ENCODE measurements at places on chromosomes 4 and X.

GRCh38 chr4:74632634-74633033, 161.7 kb downstream of the BTC start:
- DNase-seq: peak; percentile 81

GRCh38 chr4:65515646-65516045, 154.6 kb downstream of the EPHA5 start:
- no peak for DNase-seq

GRCh38 chrX:55107911-55108310, 19.1 kb downstream of the PAGE2 start:
- no peak for DNase-seq

DNA sequence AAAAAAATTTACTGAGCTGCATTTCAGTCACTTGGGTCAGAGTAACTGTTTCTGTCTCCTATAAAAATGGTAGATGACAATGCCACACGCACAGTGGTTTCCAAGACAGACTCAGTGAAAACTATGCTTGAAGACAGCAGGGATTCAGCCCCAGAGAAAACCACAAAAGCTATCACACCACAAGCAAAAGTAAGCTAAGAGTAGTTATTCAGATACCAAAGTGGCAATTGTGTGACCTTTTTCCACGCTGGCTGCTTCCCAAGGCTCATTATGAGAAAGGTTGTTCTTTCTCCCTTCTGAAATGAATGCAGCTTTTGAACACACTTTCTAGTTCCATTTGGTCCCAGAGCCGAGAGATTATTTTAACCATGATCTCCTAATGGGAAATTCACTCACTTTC, 46.4 kb upstream of the GPM6B start:
- DNase-seq: no peak

DNA sequence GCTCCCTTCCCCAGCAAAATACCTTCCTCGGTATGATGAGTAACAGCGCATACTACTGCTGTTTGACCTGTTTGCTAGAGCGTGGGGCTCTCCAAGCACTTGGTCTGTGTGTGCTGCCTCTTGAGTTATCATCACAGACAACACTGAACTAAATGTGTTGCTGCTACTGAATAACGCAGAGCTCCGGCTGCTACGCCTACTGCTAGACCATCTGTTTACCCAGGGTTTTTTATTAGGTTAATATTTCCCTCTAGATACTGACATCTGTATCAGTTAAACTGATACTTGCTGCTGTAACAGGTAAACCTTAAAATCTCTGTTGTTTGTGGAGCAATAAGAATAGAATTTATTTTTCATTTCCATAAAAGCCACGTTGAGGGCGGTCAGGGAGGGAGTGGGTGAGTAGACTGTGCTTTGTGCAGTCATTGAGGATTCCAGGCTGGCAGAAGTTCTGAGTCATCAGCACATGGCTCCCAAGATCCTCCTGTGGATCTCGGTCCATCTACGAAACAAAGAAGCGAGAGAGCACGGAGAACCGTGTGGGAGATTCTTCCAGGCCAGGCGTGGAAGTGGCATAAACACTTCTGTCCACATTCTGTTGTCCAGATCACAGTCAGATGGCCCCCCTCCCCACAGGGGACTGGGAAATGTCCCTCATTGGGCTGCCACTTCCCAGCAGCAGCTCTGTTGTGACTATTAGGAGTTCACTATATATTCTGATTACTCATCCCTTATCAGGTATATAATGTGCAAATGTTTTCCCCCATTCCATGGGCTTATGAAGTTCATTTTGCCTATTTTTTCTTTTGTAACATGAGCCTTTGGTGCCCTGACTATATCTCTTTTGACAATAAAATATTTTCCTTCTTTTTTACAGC, 14.1 kb downstream of the GRK4 start:
- DNase-seq: no peak

- DNase-seq: no peak
Measured at GRCh38 chr4:142875117-142875516, 29.0 kb upstream of the INPP4B start.

GRCh38 chrX:50615570-50616158, 145.0 kb upstream of the DGKK start:
- no peak for DNase-seq

GRCh38 chr4:2413821-2414610, 4.4 kb downstream of the ZFYVE28 start:
- no peak for DNase-seq

DNA sequence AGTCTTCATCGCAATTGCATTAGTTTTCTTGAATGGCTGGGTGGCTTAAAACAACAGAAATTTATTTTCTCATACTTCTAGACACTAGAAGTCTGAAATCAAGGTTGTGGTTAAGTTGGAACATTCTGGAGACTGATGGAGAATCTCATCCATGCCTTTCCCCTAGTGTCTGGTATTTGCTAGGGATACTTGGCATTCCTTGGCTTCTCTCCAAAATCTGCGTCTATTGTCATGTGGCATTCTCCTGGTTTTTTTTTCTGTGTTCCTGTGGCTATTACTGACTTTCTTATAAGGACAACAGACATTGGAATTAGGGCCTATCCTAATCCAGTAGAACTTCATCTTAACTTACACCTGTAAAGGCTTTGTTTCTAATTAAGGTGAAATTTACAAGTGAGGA, 272.8 kb upstream of the EPHA5 start:
- no peak for DNase-seq

DNA sequence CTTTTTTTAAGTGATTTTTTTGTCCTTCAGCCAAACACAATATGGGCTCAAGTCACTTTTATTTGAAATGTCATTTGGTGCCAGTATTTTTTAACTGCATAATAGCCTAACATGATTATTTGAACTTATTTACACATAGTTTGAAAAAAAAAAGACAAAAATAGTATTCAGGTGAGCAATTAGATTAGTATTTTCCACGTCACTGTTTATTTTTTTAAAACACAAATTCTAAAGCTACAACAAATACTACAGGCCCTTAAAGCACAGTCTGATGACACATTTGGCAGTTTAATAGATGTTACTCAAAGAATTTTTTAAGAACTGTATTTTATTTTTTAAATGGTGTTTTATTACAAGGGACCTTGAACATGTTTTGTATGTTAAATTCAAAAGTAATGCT, 62.1 kb downstream of the EDNRA start:
- no peak for DNase-seq

DNA sequence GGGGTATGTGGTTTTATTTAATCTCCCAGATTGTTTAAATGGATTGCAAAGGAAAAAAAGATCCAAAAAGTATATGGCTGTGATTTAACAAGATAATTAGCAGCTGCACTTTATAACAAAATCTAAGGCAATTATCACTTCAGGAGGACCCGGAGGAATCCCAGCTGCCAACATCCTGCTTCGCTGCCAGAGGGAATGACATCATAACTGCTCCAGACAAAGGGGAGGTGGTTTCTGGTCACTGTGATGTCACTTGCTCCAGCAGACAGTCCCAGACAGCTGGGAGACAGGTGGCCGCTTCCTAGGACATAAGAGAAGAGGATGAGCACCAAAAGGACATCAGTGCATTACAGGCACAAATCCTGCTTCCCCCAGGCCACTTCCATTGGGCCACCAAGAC, 371.0 kb downstream of the BCOR start:
- no peak for DNase-seq

DNA sequence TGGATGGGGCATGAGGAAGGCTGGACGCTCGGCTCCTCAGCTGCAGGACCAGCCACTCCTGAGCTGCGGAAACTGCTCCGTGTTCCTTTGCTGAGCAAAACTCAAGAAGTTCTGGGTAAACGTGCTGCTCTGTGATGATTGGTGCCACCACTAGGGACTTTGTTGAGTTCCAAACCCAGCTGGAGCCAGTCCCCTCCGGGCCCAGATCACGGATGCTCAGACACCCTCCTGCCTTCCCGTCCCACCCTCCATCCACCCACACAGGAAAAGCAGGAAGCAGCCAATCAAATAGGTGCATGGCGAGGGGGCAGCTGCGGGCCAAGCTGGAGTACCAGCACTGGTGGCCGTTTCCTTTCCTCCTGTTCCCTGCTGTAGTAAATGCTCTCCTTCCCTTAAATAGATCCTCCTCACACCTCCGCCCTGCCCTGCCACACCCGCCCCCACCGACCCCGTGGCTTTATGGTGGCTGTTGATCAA, 68.0 kb downstream of the ADRA2C start:
- DNase-seq: no peak

DNA sequence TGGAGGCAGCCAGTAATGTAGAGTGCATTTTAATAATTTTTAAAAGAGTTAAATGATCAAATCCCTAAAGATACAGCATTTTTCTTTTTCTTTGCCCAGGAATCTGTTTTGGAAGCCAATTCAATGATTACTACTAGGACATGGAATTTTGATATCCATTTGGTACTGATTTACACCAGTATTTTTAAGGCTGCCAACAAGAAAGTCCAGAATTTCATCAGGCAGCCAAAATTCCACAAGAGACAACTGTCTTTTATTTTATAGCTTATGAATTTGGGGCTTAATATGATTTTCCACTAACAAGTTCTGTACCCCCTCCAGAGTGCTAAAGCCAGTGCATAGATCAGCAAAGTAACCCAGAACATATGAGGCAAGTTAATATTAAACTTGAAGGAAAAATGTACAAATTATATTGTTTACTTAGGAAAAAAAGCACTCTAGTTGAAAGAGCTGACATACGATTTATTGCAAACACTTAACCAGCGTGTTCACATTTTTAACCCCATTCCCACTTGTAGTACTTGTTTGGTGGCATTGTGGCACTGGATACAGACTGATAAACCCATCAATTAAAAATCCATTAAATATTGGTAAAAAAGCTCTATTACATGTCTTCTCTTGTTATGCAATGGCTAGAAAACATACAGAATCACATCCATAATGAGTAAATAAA, 259.7 kb downstream of the DCHS2 start:
- DNase-seq: no peak

- DNase-seq: peak; percentile 80
Measured at GRCh38 chrX:150690126-150690525, 3.1 kb upstream of the MTMR1 start.

DNA sequence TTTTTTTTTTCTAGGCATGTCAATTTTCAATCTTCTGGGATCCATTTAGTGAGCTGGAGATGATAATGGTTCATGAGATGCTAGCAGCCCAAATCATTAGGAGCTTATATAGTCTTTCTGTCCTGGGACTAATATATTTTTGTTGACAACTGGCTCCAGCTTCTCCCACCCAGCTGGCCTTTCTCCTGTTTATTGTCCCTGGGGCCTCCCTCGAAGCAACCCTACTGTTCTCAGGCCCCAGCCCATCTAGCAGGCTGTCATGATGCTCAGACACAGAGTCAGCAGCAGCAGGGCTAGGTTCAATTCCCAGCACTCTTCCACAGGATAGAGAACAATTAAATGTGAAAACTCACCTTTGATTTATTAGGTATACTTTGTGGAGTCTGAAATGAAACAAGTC, 127.6 kb upstream of the MID1 start:
- no peak for DNase-seq

- DNase-seq: no peak
Measured at GRCh38 chr4:96698831-96699230, 858.9 kb downstream of the PDHA2 start.

DNA sequence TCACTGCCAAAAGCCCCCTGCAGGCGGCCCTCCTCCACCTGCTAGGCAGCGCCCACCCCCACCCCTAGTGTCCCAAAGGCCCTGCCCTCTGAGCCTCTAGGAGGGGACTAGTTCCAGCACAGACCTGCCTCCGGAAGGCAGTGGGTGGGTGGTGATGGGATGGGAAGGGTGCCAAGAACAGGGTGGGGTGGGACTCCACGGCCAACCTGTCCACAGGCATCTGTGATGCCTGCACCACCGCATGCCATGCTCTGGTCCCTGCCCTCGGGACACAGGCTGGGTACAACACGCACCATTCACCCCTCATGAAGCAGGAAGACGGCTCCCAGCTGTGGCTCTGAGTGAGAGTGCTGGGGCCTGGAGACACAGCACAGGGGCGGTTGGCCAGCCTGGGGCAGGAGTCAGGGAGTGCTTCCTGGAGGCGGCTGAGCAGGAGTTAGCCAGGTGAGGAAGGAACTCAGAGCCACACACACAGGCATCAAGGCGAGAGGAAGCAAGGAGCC, 243.1 kb upstream of the PSAPL1 start:
- no peak for DNase-seq

DNA sequence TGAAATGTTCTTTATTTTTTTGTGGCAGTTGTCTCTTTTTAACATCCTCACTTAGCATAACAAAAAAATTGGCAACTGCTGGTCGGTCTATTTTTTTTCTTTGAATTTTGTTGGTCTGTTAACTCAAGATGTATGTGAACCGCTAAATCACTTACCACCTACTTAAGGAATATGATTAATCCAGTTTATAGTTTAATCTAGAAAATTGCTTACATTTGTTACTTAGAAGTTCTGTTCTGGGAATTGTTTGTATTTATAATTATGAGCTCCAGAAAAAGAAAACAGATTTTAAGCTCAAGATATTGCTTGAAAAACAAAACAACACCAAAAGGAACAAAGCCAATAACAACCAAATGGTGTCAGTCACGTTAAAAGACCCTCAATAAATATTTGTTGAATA, 66.1 kb upstream of the KLHL13 start:
- no peak for DNase-seq
